ENCODE measurements at places on chromosomes 5 and 9. TPM values are rescaled to one million over a fixed set of nuclear protein-coding genes. Genes with fewer than 3 reads are reported as not detected.

The NPDC1 gene
- total RNA-seq = 217 TPM

DNA sequence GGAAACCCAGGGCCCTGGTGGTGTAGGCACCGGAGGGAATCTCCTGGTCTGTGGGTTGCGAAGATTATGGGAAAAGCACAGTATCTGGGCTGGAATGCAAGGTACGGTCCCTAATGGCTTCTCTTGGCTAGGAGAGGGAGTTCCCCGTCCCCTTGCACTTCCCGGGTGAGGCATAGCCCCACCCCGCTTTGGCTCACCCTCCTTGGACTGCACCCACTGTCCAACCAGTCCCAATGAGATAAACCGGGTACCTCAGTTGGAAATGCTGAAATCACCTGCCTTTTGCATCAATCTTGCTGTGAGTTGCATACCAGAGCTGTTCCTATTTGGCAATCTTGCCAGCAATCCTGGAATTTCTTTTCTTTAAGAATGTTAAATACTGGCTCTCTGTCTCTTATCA, 1429.1 kb downstream of the MAT2B start:
- no peak overlapping the region for H3K27ac ChIP-seq
- H3K27me3 ChIP-seq = no peaks in the 10 kb centered on the region
- H3K36me3 ChIP-seq = no peaks in the 10 kb centered on the region
- H3K4me1 ChIP-seq = no peaks in the 10 kb centered on the region
- DNase-seq = no peak
- H3K4me3 ChIP-seq = no peak overlapping the region

GRCh38 chr9:82467436-82467835, 478.9 kb downstream of the SPATA31D1 start:
- H3K27me3 ChIP-seq = no peaks in the 10 kb centered on the region
- no peaks in the 10 kb centered on the region for H3K4me1 ChIP-seq
- H3K36me3 ChIP-seq = no peaks in the 10 kb centered on the region
- H3K4me3 ChIP-seq = no peak overlapping the region
- no peak for DNase-seq
- no peak overlapping the region for H3K27ac ChIP-seq

The DOCK2 gene
- total RNA-seq = 31.5 TPM

GRCh38 chr5:39228596-39228995, 9.2 kb upstream of the FYB1 start:
- no peak overlapping the region for H3K4me3 ChIP-seq
- DNase-seq = no peak
- H3K4me1 ChIP-seq = no peaks in the 10 kb centered on the region
- no peak overlapping the region for H3K27ac ChIP-seq

GRCh38 chr5:145942201-145942600, 5.8 kb downstream of the SH3RF2 start:
- no peak for DNase-seq
- H3K4me1 ChIP-seq = peaks cover 3% of the 10 kb centered on the region
- no peaks in the 10 kb centered on the region for H3K27me3 ChIP-seq
- no peak overlapping the region for H3K4me3 ChIP-seq

- no peak overlapping the region for H3K4me3 ChIP-seq
- H3K27ac ChIP-seq = no peak overlapping the region
- H3K4me1 ChIP-seq = no peaks in the 10 kb centered on the region
- H3K36me3 ChIP-seq = no peaks in the 10 kb centered on the region
- H3K27me3 ChIP-seq = no peaks in the 10 kb centered on the region
- no peak for DNase-seq
Observed at GRCh38 chr9:130193103-130193502, 20.9 kb downstream of the NCS1 start.

The SMIM33 gene
- not detected for total RNA-seq

DNA sequence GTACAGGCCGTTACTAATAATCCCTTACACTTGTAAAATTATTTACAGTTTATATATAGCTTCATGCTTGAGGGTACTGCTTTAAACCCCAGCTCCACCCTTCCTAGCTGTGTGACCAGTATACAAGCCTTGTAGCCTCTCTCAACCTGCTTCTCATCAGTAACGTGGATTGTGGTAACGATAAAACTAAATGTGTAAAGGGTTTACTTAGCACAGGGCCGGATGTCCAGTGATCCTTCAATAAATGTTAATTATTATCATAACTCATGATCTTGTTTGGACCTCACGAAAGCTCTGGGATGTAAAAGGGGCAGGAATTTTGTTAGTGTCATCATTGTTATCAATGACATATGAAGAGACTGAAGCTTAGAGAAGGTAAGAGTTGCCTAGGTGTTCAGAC, 7.5 kb upstream of the ARSI start:
- H3K36me3 ChIP-seq = no peaks in the 10 kb centered on the region
- no peaks in the 10 kb centered on the region for H3K27me3 ChIP-seq
- H3K27ac ChIP-seq = no peak overlapping the region
- no peaks in the 10 kb centered on the region for H3K4me1 ChIP-seq

DNA sequence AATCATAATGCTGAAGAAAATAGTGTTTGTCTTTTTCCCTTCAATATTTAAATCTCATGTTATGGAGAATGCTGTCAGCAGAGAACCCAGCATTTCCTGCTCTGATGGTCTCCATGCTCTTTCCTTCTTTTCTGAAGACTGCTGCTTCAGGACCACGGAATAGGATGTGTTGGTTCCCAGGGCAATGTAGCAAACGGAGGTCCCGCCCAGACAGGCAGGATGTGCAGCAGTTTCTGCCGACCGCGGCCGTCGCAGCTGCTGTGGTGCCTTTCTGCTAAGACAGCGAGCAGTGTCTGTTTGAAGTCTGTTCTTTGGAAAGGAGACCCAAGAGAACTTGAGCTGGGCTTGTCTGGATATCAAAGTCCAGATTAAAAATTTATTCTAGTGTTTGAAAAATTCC, 654.3 kb downstream of the CCDC171 start:
- peak; percentile 66 for DNase-seq
- no peak overlapping the region for H3K4me3 ChIP-seq
- no peaks in the 10 kb centered on the region for H3K36me3 ChIP-seq
- no peak overlapping the region for H3K27ac ChIP-seq
- H3K27me3 ChIP-seq = no peaks in the 10 kb centered on the region

The ALDH7A1 gene
- 35.5 TPM for total RNA-seq

- no peaks in the 10 kb centered on the region for H3K4me1 ChIP-seq
- H3K4me3 ChIP-seq = no peak overlapping the region
- no peak overlapping the region for H3K27ac ChIP-seq
- H3K36me3 ChIP-seq = peaks cover 5% of the 10 kb centered on the region
- no peak for DNase-seq
- no peaks in the 10 kb centered on the region for H3K27me3 ChIP-seq
Observed at GRCh38 chr5:31464081-31464480, 67.8 kb downstream of the DROSHA start.

DNA sequence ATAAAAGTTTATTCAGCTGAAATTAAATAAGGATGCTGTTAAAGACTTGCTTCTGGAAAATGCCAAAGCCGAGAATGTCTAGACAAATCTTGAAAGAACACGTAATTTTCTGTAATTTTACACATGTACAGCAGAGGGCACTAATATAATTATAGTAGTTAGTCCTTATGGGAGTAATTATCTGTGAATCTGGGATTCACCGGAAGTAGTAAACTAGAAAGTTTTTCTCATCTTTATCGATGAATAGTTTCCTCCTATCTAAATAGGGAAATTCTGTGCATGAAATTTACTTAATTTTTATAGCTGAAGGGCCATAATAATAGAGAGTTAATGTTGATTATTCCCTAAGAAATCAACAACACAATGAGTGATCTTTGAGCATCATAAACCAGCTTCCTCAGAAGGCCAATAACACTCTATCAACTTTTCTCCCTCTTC, 18.4 kb upstream of the CNTLN start:
- H3K4me1 ChIP-seq = peaks cover 3% of the 10 kb centered on the region

The TAF1L gene
- total RNA-seq = not detected

DNA sequence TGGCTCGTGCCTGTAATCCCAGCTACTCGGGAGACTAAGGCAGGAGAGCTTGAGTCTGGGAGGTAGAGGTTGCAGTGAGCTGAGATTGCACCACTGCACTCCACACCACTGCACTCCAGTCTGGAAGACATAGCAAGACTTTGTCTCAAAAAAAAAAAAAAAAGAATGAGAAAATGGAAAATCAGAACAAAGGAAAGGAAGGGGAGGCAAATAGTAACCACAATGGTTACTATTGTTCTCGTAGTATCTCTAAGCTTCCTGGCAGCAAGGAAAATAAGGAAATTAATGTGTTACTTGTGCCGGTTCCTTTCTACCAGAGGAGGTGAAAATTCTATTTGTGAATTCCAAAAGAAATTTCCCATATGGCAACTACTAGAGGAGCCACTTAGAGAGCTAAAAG, 48.5 kb upstream of the BNC2 start:
- no peaks in the 10 kb centered on the region for H3K27me3 ChIP-seq
- H3K36me3 ChIP-seq = no peaks in the 10 kb centered on the region

DNA sequence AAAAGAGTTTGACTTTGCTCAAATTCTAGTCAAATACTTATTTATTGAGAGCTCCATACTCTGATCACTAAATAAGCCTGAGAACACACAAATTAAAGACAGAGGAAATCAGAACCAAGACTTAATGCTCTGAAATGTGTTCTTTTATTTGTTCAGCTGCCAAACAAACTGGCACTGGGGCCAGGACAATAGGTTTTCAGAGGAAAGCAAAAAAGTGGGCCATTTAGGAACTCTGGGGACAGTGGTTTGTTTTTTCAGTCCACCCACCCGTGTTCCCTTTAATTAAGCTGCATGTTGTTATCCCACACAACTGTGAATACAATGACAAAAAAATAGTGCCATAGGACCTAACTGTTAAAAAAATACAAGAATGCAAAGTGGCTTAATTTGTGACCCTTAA, 95.4 kb upstream of the RETREG1 start:
- no peak overlapping the region for H3K4me3 ChIP-seq
- H3K36me3 ChIP-seq = peaks cover 3% of the 10 kb centered on the region
- no peak overlapping the region for H3K27ac ChIP-seq
- no peak for DNase-seq
- no peaks in the 10 kb centered on the region for H3K27me3 ChIP-seq

The CER1 gene
- total RNA-seq = 0.29 TPM

- H3K4me1 ChIP-seq = no peaks in the 10 kb centered on the region
- no peak overlapping the region for H3K4me3 ChIP-seq
- no peaks in the 10 kb centered on the region for H3K27me3 ChIP-seq
- DNase-seq = no peak
- H3K27ac ChIP-seq = no peak overlapping the region
Observed at GRCh38 chr9:132866898-132867297, 11.2 kb downstream of the AK8 start.

The CNOT6 gene
- 17.6 TPM for total RNA-seq

The CYSRT1 gene
- total RNA-seq = not detected

GRCh38 chr5:91556-92263, at the start of gene PLEKHG4B:
Gene PLEKHG4B, plus strand, starts transcription at chr5:92168. Its CDS starts 64 bp downstream, at chr5:92232.
- no peaks in the 10 kb centered on the region for H3K36me3 ChIP-seq
- no peaks in the 10 kb centered on the region for H3K4me1 ChIP-seq
- H3K27ac ChIP-seq = no peak within 1 kb of the TSS
- DNase-seq = no peak
- H3K27me3 ChIP-seq = peaks cover 2% of the 10 kb centered on the region

DNA sequence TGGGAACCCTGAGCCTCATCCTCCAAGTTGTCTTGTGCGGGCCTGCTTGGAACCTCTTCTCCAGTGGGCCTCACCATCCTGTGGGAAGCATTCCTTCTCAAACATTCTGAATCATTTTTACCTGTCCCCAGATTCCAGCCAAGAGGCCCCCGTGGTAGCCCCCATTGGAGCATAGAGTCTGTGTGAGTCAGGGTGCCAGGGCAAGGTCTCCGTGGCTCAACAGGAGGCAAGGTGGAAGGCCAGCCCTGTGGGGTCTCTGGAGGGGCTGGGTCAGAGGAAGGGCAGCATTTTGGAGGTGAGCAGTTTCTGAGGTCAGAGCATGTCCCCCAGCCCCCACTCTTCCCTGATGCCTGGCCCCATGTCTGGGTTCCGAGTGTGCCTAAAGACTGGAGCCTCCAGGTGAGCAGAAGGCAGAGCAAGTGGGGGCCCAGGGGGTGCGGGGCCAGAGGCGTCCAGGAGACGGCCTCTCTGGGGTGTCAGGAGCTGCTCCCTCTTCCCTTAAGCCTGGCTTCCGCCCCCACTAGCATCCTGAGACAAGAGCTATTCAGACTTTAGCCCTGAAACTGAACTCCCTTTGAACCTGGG, 2.1 kb downstream of the CACNA1B start:
- H3K27me3 ChIP-seq = no peaks in the 10 kb centered on the region
- DNase-seq = no peak
- H3K36me3 ChIP-seq = no peaks in the 10 kb centered on the region
- no peaks in the 10 kb centered on the region for H3K4me1 ChIP-seq
- no peak overlapping the region for H3K27ac ChIP-seq

The CDC20B gene
- total RNA-seq = not detected

DNA sequence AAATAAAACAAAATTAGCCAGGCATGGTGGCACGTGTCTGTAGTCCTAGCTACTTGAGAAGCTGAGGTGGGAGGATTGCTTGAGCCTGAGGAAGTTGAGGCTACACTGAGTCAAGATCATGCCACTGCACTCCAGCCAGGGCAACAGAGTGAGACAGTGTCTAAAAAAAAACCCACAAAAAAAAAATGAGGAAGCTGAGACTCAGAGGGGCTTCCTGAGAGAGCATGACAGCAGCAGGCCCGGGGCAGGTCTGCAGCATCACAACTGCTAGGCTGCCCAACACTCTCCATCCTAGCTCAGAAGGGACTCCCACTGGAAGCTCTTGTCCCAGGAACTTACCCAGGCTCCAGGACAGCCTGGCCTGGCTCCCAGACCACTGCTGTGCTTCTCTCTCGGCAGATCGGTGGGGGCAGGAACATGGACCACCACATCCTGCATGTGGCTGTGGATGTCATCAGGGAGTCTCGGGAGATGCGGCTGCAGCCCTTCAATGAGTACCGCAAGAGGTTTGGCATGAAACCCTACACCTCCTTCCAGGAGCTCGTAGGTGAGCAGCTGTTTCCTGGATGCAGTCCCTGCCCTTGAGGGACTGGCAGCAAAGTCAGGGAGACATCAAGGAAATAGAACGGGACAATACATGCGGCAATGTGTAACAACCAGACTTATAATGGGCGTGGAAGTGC, 19.1 kb downstream of the PTGS1 start:
- no peaks in the 10 kb centered on the region for H3K4me1 ChIP-seq
- H3K27ac ChIP-seq = no peak overlapping the region
- H3K4me3 ChIP-seq = no peak overlapping the region
- H3K27me3 ChIP-seq = no peaks in the 10 kb centered on the region
- no peak for DNase-seq
- no peaks in the 10 kb centered on the region for H3K36me3 ChIP-seq

DNA sequence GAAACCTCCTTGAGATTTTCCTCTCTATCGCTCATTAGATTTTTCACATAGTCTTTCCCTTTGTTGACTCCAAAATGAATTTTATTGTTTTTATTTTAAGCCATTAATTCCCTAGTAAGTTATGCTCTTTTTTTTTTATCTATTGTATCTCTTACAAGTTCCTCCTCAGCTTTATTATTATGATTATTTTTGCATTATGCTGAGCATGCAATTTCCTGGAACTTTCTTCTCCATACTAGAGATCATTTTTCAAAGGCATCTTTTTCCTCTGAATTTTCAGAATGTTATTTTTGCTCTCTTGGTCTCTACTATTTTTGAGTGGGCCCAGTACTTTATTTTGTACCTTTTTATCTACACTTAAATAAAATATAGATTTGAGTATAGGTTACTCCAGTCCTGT, 376.6 kb upstream of the SEMA6A start:
- H3K27ac ChIP-seq = no peak overlapping the region
- no peak for DNase-seq
- no peak overlapping the region for H3K4me3 ChIP-seq

Measured in aorta (tissue), 5 donors.